ENCODE measurements at places on chromosomes 4 and X.

- DNase-seq = no peak
Observed at GRCh38 chr4:74097116-74097515, 1.9 kb downstream of the CXCL2 start.

- no peak for DNase-seq
Observed at GRCh38 chr4:10006231-10006600, 15.1 kb downstream of the SLC2A9 start.

GRCh38 chr4:102388611-102389010 lies 43.3 kb upstream of the SLC39A8 start:
- no peak for DNase-seq

GRCh38 chr4:164617426-164617825 lies 136.5 kb upstream of the SMIM31 start:
- no peak for DNase-seq

DNA sequence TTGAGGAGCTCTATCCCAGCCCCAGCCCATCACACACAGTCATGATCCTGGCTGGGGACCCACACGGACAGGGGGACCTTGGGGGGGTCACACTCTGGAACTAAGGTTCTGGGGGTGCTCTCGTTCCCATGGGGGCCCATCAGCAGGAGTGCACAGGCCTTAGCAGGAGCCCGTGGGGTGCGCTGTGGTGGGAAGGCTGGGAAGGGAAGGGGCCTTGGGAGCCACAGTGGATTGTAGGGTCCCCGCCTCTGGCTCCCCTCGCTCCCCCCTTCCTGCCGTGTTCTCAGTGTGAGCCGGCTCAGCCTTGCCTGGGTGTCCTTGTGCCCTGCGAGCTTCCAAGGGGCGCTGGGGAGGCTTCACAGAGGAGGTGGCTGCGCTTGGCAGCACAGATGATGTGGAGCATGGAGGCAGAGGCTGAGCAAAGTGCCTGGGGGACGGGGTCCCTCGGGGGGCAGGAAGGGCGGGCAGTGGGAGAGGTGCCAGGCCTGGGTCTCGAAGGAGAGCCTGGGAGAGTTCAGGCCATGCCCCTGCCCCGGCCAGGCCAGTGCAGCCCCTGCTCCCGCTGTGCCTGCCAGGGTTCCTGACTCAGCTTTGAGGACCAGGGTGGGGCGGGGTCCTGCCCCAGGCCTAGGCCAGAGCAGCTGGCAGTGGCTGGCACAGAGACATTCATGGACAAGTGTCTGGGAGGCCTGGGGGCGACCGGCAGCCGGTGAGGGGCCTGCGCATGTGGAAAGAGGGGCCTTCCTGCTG lies 5.5 kb upstream of the HGFAC start:
- no peak for DNase-seq

- no peak for DNase-seq
Observed at GRCh38 chr4:165288639-165289422, 38.6 kb upstream of the MSMO1 start.

- DNase-seq = no peak
Observed at GRCh38 chr4:30718021-30718542, 2.1 kb upstream of the PCDH7 start.

DNA sequence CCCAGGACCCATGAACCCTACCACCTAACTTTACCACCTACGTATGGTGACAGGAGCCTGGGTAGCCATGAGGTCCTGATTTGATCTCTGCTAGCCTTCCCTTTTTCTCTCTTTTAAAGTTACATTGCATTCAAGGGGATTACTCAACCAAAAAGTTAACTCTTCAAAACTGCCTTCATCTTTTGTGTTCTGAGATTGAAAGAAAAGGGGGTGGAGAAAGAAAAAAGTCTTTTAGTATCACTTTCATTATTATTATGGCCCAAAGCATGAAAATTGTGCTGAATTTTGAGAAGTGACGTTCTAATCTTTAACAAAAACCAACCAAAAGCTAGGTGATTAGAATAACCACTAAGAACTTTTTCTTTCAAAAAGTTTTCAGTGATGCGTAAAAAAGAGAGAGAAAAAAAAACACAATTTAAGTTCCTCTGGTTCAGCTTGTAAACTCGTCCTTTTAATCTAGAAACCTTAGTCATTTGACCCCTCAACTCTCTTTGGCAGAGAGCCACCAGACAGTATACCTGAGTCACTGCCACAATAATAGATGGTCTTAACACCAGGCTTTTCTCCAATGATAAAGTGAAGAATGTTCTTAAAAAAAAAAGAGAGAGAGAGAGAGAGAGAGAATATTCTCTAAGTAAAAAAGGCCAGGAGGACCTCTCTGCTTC lies 347.4 kb upstream of the FGF13 start:
- DNase-seq = no peak

DNA sequence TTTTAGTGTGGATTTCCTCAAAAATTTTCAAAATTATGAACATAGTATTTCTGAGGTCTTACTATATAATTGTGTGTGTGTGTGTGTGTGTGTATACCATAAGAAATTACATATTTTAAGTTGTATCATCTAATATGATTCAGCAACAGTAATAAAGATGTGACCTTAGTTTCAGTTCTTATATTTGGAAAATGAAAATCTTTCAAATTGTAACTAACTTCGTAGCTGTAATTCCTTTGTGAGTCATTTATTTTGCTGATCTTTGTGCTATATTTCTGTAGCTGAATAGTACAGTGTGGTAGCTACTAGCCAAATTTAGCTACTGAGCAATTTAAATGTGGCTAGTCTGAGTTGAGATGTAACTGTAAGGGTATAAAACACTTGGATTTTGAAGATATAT lies 116.4 kb downstream of the RAP1GDS1 start:
- DNase-seq = no peak

DNA sequence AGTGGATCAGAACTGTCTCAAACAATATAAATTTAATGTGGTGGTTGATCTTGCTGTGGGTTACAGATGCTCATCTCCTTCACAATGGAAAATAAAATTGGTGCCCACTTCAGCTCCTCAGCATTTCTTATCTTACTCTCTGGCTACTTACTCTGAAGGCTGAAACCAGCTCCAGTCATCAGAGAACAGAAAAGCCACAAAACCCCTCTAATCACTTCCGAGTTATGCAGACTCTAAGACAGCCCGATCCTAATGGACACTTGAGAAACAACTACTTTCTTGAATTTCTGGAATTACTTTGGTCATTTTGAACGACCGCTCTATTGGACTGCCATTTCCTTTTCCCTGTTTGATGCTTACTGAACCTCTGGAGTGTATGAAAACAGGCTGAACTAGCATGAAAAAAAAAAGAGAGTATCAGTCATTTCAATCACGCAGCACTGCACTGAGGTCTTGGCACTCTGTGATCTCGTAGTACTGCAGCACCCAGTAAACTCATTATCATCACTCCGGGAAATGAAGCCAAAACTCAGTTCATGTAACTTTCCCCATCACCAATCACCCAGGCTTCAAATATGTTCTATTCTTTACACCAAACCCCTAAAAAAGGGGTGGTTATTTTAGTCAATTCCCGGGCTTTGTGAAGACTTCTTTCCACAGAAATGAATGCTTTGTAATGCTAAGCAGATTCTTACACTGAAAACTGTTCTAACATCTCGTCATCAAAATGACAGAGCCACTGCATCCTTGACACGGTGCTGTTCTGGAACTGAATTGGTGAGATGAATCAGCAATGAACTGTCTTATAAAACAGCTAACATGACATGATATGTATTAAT lies 54.5 kb downstream of the TSPAN5 start:
- DNase-seq = no peak

- DNase-seq = no peak
Observed at GRCh38 chr4:3196670-3197359, 52.1 kb upstream of the MSANTD1 start.

GRCh38 chr4:145048817-145049216 lies 49.2 kb downstream of the ANAPC10 start:
- no peak for DNase-seq

DNA sequence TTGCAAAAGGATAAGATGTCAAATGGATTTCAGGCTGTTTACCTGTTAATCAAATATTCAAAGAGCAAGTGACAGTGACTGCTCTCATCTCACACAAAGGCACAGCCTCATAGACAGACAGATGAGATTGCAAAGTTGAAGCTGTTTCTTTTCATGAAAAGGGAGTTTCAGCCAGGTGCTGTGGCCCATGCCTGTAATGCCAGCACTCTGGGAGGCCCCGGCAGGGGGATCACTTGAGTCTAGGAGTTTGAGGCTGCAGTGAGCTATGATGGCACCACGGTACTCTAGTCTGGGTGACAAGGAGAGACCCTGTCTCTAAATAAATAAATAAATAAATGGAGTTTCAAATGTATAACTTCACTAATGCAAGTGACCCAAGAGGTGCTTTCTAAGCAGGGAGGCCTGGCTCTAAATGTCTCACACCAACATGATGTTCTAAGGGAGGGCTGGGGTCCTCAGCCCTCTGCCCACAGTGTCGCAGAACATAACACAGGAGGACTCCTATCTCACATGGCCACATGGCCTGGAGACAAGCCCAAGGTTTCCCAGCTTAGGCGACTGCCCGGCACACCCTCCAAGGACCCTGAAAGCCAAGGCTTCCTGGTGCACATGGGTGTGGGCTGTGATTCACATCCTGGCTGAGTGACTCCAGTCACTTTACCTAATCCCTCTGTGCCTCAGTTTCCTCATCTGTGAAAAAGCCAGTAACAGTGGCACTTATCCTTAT lies 26.8 kb downstream of the PPP2R2C start:
- DNase-seq = no peak

DNA sequence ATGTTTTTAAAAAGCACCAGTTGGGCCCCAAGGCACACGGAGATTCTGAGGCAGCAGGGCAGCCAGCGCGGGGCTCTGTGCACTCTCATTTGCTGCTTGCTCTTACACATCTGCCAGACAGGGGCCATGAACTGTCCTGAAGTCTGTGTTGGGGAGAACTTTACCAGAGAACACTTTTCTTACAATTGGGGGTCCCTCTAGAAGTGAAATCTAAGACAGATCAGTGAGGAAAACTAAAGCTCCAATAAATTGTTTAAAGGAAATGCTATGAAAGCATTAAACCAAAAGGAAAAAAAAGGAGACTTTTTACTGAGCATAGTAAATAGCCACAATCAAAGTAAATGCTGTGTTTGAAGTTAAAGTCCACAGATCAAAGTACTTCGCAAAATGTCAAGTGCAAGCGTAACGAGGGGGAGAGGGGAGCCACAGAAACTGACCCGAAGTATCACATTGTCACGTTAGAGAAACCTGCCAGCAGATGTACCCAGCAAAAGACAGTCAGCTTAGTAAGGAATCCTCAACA lies 37.8 kb downstream of the SORBS2 start:
- no peak for DNase-seq

DNA sequence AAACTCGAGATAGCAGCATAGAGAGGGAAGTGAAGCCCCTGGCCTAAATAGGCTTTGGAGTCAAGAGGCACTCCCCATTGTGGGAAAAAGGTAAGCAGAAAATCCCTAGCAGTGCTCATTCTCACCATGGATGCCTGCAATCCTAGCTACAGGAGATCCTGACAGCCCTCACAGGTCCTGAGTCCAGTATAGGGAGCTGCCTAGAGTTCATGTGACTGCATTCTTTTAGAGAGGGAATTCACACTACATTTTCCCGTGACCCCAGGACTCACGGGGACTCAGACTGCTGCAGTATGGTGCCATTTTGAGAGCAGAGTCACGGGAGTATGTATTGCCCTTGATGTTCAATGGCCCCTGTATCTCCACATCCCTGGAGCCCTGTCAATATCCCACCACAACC lies 82.4 kb downstream of the MAGED1 start:
- no peak for DNase-seq

GRCh38 chrX:70168238-70169188 lies 8.8 kb upstream of the DGAT2L6 start:
- DNase-seq = no peak

DNA sequence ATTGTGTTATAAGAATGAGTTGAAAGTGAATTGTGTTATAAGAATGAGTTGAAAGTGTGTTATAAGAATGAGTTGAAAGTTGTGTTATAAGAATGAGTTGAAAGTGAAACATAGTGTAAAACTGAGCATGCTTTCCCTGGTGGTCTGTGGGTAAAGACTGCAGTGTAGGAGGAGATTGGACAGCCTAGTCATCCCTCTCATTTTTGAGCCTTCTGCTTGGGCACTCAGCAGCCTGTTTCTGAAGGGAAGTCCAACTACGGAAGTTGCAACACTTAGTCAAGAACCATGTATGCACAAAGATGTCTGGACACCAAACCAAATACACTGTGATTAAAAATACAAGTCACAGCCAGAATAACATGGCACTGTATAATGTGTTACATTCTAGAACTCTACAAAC lies 72.6 kb downstream of the ANK2 start:
- no peak for DNase-seq

- no peak for DNase-seq
Observed at GRCh38 chr4:1792832-1793495, at the start of gene FGFR3. FGFR3 (plus strand) TSS chr4:1793293; CDS start chr4:1793935, 642 bp downstream.

DNA sequence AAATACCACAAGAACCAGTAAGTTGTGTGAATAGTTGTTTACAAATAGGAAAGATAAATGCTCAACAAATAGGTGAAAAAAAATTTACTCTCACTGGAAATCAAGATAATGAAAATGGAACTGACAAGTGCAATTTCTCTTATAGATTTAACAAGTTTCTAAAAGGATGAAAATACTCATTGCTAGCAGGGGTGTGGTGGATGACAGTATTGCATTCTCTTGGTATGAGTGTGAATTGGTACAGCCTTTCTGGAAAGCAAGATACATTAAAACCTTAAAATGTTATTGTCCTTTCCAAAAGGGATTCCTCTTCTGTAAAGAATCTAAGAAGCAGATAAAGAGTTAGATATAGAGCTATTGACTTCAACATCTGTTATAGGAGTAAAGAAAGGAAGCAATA lies 240.0 kb upstream of the RPS6KA3 start:
- no peak for DNase-seq

DNA sequence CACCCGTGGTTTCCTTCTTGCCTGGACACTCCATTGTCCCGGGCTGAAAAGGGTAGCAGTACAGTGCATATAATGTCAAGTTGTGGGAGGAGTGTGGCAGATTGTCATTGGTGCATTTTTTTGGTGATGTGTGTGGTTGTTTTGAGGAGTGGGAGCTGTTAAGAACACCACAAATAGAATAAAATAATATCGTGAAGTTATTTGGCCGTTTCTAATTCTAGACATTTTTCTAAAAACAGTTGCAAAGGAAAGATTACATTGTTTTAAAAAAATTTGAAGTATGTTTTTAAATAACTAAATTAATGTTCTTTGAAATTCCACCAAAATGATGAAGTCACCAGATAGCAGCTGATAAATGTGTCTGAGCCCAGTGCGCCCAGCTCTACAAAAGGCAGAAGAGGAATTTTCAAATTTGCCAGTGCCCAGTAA lies 1.3 kb downstream of the PKD2 start:
- no peak for DNase-seq

DNA sequence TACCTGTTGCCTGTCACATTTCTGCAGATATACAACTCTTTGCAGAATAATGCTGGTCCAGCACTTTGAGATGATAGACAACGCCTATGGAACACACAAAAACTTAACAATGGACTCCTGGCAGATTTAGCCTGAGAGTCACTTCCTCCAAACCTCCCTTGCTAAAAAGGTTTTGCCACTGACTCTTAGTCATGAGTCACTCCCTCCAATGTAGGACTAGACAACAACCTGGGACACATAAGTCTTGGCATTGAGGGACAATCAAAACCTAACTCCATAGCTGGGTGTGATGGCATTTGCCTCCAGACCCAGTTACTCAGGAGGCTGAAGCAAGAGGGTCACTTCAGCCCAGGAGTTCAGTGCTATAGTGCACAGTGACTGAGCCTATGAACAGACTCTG lies 22.0 kb upstream of the EIF4E start:
- no peak for DNase-seq
